ENCODE measurements at places on chromosomes 6 and 20. TPM values are rescaled to one million over a fixed set of nuclear protein-coding genes. Genes with fewer than 3 reads are reported as not detected.

The CDH4 gene
- total RNA-seq = 6.5 TPM

The EPB41L1 gene
- 35.8 TPM for total RNA-seq

The MACROD2 gene
- 11.9 TPM for total RNA-seq

The FERMT1 gene
- 1.3 TPM for total RNA-seq

The SOX18 gene
- total RNA-seq = not detected

The CLDN20 gene
- total RNA-seq = not detected

The NFS1 gene
- 21.7 TPM for total RNA-seq

The IL20RA gene
- total RNA-seq = not detected

The TTK gene
- 139 TPM for total RNA-seq

The KIF3B gene
- 16.8 TPM for total RNA-seq

GRCh38 chr20:18224968-18225568, 63.3 kb upstream of the ZNF133 start:
- DNase-seq = peak; percentile 73

- DNase-seq = no peak
Measured at GRCh38 chr20:1820138-1821079, 74.8 kb upstream of the SIRPA start.

GRCh38 chr6:136113736-136114173, 136.4 kb downstream of the MTFR2 start:
- DNase-seq = peak; percentile 77

GRCh38 chr6:79797163-79797764, 150.1 kb downstream of the ELOVL4 start:
- DNase-seq = no peak

DNA sequence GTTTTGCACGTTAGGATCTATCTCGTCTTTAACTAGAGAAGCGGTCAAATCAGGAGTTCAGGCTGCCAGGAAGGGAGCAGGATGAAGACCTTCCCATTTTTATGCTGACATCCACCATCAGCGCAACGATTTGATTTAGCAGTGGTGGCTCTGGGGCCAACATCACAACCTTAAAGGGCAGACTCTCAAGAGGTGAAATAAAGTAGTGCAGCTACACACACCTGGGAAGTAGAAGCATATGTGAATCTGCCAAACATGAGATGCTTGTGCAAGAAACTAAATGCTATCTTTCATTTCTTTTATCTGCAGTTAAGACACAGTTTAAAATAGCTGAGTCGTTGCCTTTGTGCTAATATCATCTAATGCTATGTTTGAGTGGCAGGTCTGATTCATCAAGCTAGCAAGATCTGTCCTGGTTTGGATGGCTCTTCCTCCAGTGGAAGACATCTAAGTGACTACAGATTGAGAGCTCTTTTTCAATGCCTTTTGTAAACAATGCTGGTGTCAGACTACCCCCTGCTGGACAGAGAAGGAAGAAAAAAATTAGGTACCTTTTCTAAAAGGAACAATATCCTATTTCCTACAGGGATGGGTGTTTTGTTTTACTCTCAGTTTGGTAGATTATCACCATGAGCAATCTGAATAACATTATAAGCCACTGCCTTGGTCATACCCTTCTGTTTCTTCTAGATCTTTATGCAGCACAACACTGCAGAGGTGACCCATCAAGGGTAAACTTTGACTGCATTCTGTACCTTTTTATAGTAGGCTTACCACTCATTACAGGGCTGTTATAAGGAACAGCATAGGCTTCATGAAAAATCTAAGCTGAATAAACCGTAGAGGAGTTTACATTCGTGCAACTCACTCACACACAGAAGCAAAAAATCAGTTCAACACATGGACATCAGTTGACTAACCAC, 171.6 kb upstream of the FBXL4 start:
- peak; percentile 75 for DNase-seq

DNA sequence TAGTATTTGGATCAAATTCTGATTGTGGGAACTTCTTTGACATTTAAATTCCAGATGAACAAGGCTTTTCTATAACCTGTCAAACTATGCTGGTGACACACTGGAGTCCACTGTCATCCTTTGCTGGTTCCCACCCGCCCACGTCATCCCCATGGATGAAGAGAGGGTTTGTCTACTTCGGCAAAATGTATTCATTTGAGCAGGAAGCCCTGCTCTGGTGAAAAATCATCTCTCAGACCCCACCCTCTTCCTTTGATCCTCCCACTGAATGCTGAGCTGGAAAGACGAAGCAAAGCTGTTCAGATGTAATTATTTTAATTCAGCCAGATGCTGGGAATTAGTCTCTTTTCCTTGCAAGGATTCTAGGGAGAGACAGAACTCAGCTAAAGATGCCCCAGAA, 50.5 kb downstream of the CPNE5 start:
- DNase-seq = no peak

DNA sequence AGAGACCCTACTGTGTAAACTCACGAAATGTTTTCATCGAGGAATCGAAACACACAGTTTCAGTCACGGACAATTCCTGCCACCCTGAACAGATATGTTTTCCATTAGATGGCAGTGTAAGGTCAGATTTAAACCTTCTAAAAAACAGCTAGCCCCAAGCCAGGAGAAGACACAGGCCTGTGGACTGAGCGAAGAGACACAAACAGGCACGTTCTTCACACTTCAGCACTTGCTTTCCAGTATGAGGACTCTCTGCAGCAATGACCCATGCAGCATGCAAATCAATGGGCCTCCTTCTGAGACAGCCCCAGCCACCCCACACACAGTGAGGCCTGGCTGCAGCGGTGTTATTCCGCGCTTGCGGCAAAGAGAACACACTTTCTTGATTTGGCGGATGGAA, 31.9 kb downstream of the HUS1B start:
- peak; percentile 36 for DNase-seq

GRCh38 chr6:25054469-25054868, 118.7 kb upstream of the RIPOR2 start:
- no peak for DNase-seq

DNA sequence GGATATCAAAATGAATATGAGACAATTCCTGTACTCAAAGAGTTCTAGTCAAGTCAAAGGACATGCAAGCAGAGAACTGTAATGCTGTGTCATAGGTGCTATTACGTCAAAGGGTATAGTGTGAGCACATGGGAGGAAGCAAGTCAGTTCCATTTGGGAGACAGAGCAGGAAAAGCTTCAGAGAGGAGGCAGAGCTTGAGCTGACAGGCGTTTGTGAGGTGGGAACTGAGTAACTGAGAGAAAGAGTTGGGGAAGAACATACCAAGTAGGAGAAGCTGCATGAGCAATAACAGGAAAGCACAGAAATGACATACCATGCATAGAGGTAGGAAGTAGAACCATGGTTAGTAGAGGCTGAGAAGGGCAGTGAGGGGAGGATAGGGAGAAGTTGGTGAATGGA, 15.2 kb upstream of the SSR1 start:
- no peak for DNase-seq

GRCh38 chr6:114024746-114025145, 53.8 kb upstream of the HDAC2 start:
- DNase-seq = no peak

DNA sequence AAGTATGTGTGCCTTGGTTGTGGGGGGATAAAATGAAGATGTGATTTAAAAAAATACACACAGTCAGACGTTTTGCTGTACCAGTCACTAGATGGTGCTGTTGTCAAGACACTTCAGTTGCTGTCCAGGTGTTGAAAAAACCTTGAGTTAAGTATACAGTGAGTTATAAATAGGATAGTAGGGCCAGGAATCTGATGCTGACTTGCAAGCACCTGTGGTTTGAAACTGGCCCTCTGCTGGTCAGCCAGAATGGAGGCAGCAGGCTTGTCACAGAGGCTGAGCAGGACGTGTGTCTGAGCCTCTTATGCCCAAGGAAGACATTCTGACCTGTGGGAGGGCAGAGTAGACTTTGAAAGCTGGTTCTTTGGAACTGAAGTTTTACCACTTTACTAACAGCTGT, 27.8 kb downstream of the RNF8 start:
- peak; percentile 70 for DNase-seq

DNA sequence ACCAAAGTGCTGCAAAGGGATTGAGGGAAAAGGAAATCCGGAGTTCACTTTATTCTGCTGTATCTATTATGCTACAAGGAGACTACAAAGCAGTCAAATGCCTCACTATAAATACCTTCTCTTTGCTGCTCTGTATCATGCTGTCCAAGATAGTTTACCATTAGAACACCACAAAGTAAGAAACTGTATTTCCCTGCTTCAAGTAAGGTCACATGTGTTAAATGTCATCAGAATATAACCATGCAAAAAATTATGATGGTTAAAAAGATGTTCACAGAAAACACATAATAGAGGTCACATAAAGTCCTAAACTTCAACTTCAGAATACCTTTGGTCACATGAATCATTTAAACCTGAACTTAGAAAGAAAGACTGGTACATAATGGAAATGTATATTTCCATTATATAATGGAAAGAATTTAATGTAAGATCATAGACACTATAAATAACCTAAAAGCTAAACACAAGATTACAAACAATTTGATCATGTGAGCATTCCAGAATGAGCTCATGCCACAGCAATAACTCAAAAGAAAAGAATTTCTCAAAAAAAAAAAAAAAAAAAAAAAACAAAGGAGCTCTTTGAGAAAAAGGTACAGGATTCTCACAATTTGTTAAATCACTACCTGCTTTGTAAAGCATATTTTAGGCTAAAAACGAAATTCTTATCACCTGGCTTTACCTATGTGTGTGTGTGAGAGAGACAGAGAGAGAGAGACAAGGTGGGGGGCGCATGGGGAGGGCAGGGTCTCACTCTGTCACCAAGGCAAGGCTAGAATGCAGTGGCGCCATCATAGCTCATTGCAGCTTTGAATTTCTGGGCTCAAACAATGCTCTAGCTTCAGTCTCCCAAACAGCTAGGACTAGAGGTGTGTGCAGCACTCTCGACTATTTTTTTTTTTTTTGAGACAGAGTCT, 58.7 kb downstream of the KIF13A start:
- DNase-seq = no peak

DNA sequence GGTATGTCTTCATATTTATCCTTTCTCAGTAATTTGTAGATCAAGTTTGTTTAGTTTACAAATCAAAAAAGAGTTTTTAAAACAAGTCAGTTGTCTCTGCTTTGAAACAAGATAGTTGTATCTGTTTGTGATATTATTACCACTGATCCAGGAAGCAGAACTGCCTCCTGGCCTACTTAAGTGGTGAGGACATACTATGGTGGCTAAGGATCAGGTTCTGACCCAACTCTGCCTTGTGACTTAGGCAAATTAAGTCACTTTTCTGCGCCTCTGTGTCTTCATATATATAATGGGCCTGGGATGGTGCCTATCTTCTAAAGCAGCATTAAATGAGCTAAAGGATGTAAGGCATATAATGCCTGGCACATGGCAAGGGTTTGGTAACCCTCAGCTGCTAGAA, 8.7 kb downstream of the ANKS1A start:
- no peak for DNase-seq

DNA sequence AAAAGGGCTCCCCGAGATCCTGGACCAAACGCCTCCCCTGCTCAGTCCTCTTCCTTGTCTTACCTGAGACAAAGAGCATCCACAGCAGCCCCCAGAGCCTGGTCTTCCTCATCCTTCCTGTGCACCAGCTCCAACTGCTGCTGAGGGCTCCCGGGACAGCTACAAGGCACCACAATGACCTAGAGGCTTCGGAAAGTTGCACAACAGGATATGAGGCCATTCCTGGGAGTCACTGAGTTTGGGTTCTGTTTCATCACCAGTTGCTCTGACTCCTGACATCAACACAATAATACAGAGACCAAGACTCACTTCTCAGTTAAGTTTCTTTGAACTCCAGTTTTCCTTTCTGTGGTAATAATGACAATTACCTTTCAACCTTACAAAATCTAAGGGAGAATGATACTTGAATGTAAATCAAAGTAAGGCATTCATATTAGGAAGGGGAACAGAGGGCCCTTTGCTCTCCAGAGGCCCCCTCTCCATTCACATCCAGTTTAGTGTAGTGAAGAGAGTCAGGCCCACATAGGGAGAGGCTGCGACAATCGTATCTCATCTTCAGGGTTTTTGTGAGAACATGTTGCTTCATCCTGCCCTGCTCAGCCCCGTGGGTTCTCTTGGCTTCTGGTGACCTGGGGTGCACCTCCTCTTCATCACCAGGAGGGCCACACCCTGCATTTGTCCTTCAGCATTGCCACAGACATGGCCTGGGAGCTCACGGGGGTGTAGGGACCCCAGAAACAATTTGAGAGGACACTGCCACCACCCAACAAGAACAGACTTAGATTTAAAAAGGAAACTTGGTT, at the start of gene TREM1:
TREM1 (minus strand) TSS at position 139 of the 803 bp plus-strand sequence; CDS start at position 112, 27 bp downstream.
- DNase-seq = no peak

- DNase-seq = no peak
Measured at GRCh38 chr20:30593572-30593971, 663.9 kb upstream of the DEFB115 start.

- peak; percentile 78 for DNase-seq
Measured at GRCh38 chr6:34145161-34146020, 496 bp downstream of the GRM4 start.

GRCh38 chr6:136914947-136915346, 7.2 kb upstream of the SLC35D3 start:
- no peak for DNase-seq

DNA sequence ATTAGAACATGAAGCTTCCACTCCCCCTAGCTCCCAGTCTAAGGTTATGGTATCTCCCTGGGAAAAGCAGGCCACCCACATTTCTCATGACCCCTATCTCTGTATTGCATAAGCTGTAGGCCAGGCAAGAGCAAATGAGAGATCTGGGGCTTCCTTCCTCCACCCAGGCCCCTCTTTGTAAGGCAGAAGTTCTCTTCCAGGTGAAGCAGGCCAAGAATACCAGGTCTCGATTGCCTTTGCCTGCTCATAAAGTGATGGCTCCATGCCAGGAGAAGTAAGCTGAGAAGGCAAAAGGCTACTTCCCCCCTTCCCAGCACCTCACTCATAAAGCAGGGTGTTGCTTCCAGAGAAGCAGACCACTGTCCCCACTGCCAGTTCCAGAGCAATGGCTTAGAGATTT, 144.1 kb upstream of the KCNK16 start:
- no peak for DNase-seq

- DNase-seq = no peak
Measured at GRCh38 chr6:128239146-128239545, 281.3 kb downstream of the PTPRK start.

DNA sequence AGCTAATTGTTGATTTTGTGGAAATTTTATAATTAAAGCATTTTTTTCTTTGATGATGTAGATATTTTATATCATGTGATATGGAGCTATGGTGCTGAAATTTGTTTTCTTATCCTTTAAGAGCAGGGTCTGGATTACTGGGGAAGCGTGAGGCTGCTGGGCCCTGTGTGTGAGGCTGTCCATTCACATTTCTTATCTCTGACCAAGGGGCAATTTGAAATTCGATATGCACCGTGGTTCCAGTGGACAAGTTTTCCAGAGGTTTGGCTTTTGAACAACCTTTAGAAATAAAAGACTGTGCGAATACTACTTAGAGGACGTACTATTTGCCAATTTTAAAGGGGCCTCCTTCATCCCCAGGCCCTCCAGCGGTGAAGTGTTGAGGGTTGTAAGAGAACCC, 3.7 kb downstream of the ERMARD start:
- no peak for DNase-seq

DNA sequence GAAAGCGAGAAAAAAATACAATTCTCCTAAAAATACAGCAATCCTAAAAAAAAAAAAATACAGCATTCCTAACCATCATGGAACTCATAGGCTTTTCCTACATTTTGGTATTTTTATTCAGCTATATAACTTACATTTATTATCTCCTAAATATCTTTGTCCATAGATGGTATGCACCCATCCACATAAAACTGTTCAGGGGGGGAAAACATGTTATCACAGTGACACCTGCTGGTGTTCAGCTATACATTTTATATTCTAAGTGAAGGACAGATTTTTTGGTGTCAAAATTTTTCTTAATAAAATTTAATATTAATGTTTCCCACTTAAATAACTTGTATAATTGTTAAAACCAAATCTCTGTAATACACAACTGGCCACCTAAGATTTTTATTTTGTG, 58.0 kb downstream of the BLOC1S5 start:
- peak; percentile 24 for DNase-seq

GRCh38 chr6:147750413-147750812, 241.9 kb downstream of the SAMD5 start:
- peak; percentile 8 for DNase-seq
